ENCODE measurements at places on chromosomes 7 and 10.

DNA sequence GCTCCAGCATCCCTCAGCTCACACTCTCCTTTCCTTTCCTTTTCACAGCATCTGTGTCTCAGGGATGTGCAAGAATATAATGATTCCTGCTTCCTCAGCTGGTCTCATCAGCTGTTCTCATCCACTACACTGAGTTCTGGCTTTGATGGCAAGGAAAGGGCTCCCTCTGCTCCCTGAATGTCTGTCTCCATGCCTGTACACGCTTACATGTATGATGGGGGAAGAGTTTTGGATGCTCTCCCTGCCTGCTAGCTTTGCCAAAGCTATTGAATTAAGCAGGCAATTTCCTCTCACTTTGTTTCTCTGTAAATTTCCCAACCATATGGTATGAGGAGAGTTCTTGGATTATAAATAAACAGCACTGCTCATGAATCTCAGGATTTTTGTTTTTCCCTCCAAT is 254.5 kb downstream of the SORCS3 start:
- DNase-seq = no peak

DNA sequence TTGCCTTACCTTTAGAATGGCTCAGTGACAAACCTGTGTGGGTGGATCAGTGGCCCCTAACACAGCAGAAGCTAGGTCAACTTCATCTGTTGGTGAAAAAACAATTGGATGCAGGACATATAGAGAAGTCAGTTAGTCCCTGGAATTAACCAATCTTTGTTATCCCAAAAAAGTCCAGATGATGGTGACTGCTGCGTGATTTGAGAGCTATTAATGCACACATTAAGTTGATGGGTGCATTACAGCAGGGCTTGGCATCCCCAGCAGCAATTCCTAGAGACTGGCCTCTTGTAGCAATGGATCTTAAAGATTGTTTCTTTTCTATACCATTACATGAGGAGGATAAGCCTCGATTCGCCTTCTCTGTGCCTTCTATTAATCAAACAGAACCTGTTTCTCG is 33.3 kb downstream of the OR13A1 start:
- DNase-seq = no peak

- no peak for DNase-seq
These were observed 64.6 kb downstream of the WDR37 start for GRCh38 chr10:1120801-1121211.

DNA sequence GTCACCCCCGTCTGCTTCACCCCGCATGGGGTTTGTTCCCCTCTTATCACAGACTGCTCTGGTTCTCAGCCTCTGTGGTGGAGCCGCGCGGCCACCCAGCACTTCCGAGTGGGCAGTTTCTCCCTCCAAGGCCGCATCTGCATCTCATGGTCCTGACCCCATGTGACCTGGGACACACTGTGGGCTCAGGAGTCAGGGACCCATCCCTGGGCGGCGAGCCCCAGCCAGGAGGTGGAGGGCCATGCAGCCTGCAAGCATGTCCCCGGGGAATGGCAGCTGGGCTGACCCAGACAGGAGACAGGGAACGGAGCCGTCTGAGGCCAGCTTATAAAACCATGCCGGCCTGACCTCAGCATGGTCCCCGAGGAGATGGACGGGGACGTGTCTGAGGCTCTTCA is 25.2 kb upstream of the TTYH3 start:
- DNase-seq = no peak

DNA sequence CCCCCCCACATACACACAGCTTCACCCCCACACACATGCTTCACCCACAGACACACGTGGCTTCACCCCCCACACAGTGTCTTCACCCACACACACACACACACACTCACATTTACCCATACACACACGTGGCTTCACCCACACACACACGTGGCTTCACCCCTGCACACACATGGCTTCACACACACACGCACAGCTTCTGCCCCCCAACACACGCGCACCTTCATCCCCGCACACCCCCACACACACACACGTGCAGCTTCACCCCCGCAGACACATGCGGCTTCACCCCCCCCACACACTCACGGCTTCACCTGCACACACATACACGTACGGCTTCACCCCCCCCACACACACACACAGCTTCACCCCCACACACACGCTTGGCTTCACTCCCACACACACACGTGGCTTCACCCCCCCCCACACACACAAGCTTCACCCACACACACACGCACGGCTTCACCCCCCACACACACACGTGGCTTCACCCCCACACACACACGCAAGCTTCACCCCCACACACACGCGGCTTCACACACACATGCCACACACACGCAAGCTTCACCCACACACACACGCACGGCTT is 82.4 kb downstream of the NKX6-2 start:
- no peak for DNase-seq

DNA sequence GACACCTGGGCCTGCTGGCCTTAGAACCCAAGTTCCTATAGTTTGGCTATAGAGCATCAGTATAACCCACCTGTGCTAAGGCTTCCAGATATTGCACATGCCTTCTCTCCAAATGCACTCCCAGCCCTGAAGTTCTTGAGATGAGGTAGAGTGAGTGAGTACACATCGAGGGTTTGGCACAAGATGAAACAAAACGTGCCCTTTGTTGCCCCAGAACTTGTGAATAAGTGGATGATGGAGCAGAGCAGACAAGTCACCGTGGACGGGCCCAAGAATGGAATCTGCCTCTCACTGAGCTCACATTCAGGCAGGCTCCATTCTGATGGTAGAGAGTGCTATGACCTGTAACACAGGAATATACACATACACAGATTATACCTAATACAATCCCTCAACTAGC is 73.0 kb upstream of the STK17A start:
- DNase-seq = no peak

GRCh38 chr7:71854546-71855397 is 557.4 kb downstream of the CALN1 start:
- no peak for DNase-seq

- no peak for DNase-seq
These were observed 91.7 kb downstream of the CFAP58 start for GRCh38 chr10:104445359-104445758.

DNA sequence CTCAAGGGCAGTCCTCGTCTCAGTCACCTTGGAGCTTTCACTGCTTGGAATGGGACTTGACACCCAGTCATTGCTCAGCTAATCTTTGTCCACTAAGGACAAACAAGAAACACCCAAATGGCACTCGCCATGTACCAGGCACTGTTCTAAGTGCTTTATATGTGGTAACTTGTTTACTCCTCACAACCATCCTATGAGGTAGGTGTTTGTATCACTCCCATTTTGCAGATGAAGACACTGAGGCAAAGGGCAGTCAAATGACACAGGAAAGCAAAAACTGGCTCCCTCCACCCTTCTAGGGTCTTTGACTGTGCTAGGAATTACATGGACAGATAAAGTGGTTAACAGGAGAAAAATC is 24.7 kb downstream of the DNAJB12 start:
- DNase-seq = no peak

DNA sequence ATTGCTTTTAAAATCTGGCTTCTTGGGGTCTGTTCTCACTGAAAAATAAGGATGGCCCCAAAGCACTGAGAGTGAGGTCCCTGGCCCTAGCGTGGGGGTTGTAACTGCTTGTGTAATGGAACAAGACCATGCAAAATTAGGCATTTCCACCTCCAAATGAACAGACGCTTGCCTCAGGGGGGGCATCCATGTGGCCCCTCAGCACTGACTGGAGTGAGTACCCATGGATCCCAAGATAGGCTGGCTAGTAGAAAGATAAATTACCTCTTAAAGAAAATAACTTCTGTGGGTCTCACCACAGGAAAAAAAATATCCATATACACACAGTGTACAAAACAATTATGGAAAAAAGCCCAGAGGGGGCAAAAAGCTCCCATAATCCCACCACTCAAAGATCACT is 15.2 kb upstream of the CPA1 start:
- DNase-seq = no peak

- no peak for DNase-seq
These were observed 1.4 kb downstream of the EPHB4 start for GRCh38 chr7:100825751-100826513.

- no peak for DNase-seq
These were observed 13.8 kb upstream of the CYREN start for GRCh38 chr7:135184254-135184841.

- no peak for DNase-seq
These were observed 201.6 kb downstream of the TAX1BP1 start for GRCh38 chr7:27941522-27941921.

DNA sequence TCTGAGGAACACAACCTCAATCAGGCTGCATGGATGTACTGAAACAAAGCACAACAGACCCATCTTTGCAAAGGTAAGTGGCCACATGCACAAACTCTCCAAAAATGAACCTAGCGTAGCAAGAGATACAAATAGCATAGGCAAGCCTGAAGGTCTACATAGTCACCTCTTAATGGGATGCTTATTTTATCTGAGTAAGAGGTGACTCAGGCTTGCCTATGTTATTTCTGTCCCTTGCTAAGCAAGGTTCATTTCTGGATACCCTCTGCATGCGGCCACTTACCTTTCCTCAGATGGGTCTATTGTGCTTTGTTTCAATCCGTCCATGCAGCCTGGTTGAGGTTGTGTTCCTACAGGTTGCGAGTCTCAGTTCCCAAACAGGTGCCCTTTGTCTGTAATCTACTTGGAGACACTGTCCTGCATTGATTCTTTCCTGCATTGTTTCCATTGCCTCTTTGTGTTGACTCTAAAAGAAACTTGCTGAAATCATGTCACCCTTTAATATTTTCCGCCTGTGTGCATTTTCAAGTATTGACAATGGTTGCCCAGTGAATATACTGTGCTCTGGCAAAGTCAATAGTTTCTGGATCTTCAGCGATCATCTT is 291.8 kb upstream of the LYZL1 start:
- no peak for DNase-seq

DNA sequence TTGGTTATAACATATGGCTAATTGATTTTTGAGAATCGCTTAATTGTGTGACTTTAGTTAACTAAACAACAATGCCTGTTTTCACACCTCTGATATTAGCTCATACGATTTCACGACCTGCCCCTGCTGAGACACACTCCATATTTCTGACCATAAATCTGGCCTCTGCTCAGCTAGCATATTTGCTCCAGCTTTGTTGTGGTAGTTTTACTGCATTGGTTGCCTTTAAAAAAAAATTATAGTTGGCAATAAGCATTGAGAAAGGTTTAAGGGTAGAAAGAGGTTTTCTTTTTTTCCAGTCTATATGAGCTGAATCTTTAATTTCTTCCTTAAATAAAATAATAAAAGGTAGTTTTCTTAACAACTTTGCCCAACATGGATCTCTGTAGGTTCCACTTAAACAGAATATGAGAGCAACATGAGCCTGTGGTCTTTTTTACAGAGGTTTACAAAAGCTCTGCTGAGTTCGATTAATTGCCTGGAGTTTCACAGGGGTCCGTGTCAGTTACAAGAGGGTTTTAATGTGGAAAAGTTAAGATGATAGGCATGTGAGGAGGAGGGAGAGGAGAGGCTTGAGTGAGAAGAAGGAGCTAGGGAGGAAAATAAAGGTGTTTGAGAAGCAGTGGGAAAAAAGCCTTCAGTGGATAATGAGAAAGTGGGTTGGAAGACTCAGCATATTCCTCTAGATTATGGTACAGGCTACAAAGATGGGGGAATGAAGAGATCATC is 318.2 kb downstream of the CXCL12 start:
- no peak for DNase-seq

DNA sequence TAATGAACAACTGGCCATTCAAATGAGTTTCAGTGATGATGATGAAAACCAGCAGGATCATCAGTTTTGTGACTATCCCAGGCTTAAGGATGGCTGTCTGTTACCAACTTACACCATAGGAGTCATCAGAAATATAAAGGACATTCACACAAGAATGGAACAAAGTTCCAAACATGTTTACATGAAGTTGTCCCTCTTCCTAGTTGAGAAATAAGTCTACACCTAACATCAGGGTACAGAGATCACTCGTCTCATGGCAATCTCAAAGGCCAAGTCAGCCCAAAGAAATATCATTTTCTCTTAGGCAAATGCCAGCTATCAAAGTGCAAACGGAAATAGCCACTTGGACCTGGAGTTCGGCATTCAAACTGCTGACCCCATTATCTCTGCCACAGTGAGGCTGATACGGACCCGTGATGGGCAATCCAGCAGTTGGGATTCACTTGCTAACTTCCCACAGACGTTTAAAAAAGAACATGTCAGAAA is 53.0 kb downstream of the CREB3L2 start:
- DNase-seq = no peak

DNA sequence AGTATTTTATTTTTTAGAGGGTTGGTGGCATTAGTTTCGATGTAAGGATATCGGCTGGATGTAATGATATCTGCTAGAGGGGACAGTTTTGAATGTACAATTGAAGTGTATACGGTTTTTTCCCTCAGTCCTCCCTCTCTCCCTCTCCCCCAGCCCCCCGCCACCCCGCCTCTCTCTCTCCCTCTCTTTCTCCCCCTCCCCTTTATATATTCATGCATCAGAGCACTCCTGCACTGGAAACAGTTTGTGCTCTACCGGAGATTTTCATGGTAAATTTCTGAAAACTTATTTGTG is 1.6 kb downstream of the GLCCI1 start:
- DNase-seq = no peak

- DNase-seq = no peak
These were observed 409.7 kb upstream of the NFE2L3 start for GRCh38 chr7:25742316-25742715.

- DNase-seq = no peak
These were observed 5.5 kb downstream of the CUL1 start for GRCh38 chr7:148704189-148704588.

GRCh38 chr7:89926701-89927100 is 227.6 kb upstream of the STEAP1 start:
- no peak for DNase-seq

- no peak for DNase-seq
These were observed 8.2 kb upstream of the PTTG1IP2 start for GRCh38 chr7:90461219-90461618.

GRCh38 chr7:116095396-116095795 is 64.8 kb upstream of the TFEC start:
- no peak for DNase-seq

Data from activated naive CD4-positive, alpha-beta T cell treated with anti-CD3 and anti-CD28 coated beads, Interleukin-2, amount 10 ng/mL, durations not matched to agents 7 days and 5 days (primary cell).